ENCODE measurements at places on chromosomes 6 and 20. TPM values are rescaled to one million over a fixed set of nuclear protein-coding genes. Genes with fewer than 3 reads are reported as not detected.

Gene SRSF6
- 127 TPM for total RNA-seq

Gene RHAG
- not detected for total RNA-seq

Gene TNXB
- total RNA-seq = 0.57 TPM

Gene HLA-DOA
- not detected for total RNA-seq

Gene BEND6
- 1.8 TPM for total RNA-seq

Gene ADGRF1
- total RNA-seq = 0.05 TPM

Gene CLPSL2
- 0.78 TPM for total RNA-seq

Gene PSORS1C2
- total RNA-seq = not detected

All from A549 treated with ZK216348 at 1 μM for 4 hours (cell line).